Nucleus accumbens (tissue), 56 donors: ENCODE measurements at places on chromosomes 7 and 10.

GRCh38 chr7:29771081-29771816 is 35.1 kb upstream of the WIPF3 start:
- DNase-seq: no peak

GRCh38 chr7:45460379-45460778 is 113.8 kb upstream of the ADCY1 start:
- DNase-seq: no peak

DNA sequence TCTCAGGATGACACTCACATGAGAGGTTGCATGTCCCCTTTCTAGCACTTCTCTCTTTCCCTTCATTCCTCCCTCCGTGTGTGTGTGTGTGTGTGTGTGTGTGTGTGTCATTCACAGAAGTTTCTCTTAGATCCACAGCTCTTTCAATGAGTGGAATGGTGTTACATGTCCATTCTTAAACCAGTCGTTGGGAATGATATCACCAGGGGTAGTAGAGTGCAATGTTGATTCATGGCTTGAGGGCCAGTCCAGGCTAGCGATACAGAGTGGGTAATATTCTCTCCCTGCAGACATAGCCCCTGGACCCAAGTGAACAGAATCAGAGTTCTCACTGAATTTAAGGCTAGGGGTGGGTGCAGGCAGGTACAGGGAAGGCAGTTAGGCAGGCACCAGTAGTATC is 187.8 kb downstream of the SDK1 start:
- no peak for DNase-seq

- DNase-seq: peak; percentile 15
Observed at GRCh38 chr7:155644971-155645509, 579 bp downstream of the RBM33 start.

- DNase-seq: no peak
Observed at GRCh38 chr7:3028071-3028757, 15.5 kb downstream of the CARD11 start.

- DNase-seq: no peak
Observed at GRCh38 chr7:81111358-81111757, 192.5 kb upstream of the SEMA3C start.

- DNase-seq: no peak
Observed at GRCh38 chr7:122467661-122468449, 163.3 kb upstream of the FEZF1 start.

DNA sequence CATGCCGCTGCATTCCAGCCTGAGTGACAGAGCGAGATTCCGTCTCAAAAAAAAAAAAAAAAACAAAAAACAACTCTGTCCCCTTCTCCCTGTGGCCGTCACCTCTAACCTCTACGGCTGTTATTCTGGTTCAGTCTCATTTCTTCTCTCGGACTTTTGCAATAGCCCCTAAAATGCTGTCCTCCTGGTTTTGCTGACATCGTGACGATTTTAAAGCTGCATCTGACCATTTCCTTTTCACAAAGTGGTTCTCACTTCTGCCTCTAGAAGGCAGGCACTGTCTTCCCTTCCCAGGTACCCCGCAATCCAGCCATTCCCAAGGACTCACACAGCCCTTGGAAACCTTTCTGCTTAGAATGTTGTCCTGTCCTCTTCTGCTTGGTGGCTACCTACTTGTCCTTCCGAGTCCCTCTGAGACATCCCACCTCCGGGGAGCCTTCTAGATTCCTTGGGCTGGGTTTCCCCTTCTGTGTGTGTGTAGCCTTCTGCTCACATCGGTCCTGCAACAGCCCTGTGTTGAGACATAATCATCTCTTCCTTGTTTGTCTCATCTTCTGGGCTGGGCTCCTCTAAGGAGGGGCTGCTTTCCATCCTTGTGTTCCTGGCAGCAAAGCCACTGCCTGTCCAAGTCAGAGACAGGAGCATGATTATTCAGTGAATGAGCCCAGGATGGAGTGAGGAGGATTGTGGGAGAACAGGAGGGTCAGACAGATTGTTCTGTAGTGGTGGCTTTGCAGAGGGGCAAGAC is 83.1 kb downstream of the GRK5 start:
- DNase-seq: no peak

GRCh38 chr10:130579913-130580312 is 443.7 kb downstream of the GLRX3 start:
- no peak for DNase-seq

DNA sequence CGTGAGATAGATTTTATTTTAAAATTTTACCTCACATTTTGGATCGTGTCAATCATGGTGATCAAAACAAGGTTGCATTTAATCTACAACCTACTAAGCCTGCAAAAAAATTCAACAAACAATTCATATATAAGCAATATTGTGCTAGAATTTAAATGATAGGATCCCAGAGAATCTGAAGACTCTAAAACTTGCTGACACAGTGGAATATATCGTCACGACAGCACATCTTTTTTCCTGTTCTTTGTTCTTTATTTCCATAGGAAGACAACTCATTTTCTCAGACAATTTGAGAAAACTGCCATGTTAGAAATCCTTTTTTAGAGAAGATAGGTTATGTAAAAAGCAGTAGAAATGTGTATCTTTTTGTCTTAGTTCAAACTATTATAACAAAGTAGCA is 820.2 kb upstream of the CELF2 start:
- no peak for DNase-seq

GRCh38 chr10:44178281-44178680 is 206.6 kb downstream of the CXCL12 start:
- DNase-seq: no peak
